Stimulated activated CD8-positive, alpha-beta memory T cell treated with anti-CD3 and anti-CD28 coated beads, Interleukin-15, amount 100 ng/mL, for 24 hours (primary cell): ENCODE measurements at places on chromosomes 2 and 18.

- no peak for DNase-seq
These were observed at the start of gene GULP1 for GRCh38 chr2:188291617-188292347. Gene GULP1, plus strand, starts transcription at chr2:188291874. Its CDS starts 185,829 bp downstream, at chr2:188477703.

GRCh38 chr2:65232636-65233035, 5.0 kb downstream of the ACTR2 start:
- DNase-seq: no peak

- no peak for DNase-seq
These were observed 7.2 kb upstream of the USP34 start for GRCh38 chr2:61478086-61478485.

DNA sequence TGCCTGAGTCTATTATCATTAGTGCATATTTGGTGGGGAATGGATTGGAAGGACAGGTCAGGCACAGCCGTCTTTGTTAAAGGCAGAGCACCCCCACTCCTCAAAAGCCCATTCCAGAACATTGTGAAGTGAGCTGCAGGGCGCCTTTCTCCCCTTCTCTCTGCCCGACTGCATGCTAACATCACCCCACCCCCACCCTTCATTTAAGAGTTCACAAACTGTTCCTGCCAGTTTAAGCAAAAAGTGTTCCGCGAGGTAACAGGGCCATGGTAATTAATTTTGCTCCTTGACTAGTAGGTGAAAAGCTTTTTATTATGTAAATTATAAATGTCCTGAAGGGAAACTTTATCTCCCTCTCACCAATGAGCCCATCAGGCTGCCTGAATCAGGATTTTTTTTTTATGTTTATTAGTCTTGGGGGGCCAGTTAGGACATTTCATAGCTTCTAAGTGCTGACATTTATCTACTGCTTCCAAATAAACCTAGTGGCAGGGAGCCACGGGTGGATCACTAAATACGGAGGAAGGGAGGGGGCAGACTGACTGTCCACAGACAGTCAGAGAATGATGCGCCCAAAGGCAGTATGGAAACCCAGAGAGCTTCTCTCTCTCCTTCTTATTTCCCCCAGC, 99.4 kb downstream of the FTCDNL1 start:
- DNase-seq: no peak

- DNase-seq: no peak
These were observed 109.6 kb upstream of the SLC14A2 start for GRCh38 chr18:45505497-45506206.

DNA sequence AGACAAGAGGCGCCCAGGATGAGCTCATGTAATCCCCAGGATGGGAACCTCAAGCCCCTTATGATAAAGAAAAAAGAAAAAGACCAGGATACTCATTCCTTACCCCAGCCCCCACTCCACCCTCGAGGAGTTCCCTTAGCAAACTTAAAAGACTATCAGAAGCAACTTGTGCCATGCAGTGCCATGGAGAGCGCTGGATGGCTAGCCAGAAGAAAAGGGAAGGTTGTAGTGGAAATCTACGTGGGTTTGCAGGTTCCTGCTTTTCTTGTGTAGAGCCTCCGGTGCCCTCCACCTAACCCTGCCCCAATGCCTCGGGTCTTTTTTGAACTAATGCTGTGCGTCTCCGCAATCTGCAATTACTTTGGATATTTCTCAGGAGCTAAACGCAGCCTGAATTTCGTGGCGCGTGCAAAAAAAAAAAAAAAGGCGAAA, 16.2 kb upstream of the BCL11A start:
- DNase-seq: no peak

GRCh38 chr2:122193622-122194021, 438.2 kb downstream of the TSN start:
- no peak for DNase-seq

GRCh38 chr18:80046961-80047541, 12.8 kb downstream of the RBFA start:
- DNase-seq: no peak

- DNase-seq: no peak
These were observed 356.3 kb upstream of the PKDCC start for GRCh38 chr2:41691561-41691960.

GRCh38 chr2:29782549-29783458, 138.6 kb downstream of the ALK start:
- DNase-seq: no peak

DNA sequence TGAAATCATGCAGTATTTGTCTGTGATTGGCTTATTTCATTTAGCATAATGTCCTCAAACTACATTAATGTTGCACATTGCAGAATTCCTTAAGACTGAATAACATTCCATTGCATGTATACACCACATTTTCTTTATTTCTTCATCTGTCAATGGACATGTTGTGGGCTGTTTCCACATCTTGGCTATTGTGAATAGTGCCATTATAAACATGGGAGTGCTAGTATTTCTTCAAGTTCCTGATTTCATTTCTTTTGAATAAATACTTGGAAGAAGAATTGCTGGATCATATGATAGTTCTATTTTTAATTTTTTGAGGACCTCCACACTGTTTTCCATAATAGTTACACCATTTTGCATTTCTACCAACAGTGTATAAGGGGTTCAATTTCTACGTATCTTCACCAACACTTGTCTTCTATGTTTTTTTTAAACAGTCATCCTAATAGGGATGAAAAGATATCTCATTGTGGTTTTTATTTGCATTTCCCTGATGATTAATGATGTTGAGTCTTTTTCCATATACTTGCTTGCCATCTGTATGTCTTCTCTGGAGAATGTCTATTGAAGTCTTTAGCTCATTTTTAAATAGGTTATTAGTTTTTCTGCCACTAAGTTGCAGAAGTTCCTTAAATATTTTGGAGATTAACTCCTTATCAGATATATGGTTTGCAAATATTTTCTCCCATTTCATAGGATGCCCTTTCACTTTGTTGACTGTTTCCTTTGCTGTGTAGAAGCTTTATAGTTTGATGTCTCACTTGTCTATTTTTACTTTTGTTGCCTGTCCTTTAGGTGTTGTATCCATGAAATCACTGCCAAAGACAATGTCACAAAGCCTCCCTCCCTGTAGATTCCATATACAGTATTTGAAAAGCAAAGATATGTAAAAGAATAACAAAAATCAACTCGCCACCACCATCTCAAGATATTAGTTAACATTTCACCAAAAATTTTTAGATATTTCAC, 14.6 kb downstream of the FBXO11 start:
- DNase-seq: no peak

GRCh38 chr2:180677200-180677599, 303.2 kb upstream of the UBE2E3 start:
- DNase-seq: no peak

GRCh38 chr2:151946899-151947812, 118.9 kb upstream of the ARL5A start:
- DNase-seq: no peak

- DNase-seq: no peak
These were observed 1.1 kb upstream of the CDH2 start for GRCh38 chr18:28177828-28178635.

GRCh38 chr2:106607371-106607770, 120.2 kb downstream of the CD8B2 start:
- no peak for DNase-seq

- DNase-seq: no peak
These were observed 4.0 kb downstream of the BAZ2B start for GRCh38 chr2:159612255-159612901.

DNA sequence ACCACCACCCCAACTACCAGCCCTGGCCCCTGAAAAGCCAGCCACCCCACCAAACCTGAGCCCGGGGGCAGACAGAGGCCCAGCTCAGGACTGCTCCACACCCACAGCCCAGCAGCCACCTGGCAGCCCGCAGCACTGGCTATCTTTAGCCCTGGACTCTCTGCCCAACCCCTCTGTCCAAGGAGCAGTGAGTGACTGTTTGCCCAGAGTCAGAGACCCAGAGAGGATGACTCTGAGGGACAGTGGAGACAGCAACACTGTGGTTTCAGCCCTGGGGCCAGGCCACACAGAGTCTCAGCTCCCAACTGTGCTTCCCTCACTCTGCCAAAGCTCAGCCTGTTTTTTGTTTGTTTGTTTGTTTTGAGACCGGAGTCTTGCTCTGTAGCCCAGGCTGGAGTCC, 32.6 kb downstream of the BIN1 start:
- no peak for DNase-seq

GRCh38 chr18:23612434-23613090, 26.3 kb upstream of the NPC1 start:
- DNase-seq: no peak

DNA sequence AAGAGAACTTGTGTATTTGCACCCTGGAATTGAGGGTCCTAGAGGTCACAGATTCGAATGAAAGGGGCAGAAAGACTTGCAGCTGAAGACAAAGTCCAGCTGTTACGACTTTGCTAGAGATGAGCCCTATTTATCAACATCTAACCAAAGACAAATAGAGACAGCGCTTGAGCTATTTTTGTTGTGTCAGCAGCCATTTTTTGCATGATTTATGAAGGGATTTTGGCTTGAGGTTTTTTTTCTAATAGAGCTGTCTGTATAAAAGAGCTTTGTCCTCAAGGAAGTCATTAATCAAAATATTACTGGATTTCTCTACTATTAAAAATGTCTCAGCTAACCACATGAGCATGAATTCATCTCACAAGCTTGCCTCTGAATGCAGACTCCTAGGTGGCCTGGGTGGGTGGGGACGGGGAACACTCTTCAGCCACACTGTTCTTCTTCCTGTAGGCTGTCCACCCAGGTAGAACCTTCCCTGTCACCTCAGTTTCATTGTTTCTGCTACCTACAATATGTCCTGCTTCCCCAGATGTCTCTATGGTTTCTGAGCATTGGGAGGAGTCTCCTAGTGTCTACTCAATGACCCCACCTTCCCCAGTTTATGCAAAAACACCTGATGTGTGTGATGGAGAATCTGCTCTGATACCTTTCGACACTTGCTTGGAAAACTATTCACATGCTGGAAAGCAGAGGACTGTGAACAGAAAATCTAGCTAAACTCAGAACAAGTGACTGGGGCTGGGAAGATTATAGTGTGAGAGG, 7.2 kb upstream of the CD226 start:
- DNase-seq: no peak

DNA sequence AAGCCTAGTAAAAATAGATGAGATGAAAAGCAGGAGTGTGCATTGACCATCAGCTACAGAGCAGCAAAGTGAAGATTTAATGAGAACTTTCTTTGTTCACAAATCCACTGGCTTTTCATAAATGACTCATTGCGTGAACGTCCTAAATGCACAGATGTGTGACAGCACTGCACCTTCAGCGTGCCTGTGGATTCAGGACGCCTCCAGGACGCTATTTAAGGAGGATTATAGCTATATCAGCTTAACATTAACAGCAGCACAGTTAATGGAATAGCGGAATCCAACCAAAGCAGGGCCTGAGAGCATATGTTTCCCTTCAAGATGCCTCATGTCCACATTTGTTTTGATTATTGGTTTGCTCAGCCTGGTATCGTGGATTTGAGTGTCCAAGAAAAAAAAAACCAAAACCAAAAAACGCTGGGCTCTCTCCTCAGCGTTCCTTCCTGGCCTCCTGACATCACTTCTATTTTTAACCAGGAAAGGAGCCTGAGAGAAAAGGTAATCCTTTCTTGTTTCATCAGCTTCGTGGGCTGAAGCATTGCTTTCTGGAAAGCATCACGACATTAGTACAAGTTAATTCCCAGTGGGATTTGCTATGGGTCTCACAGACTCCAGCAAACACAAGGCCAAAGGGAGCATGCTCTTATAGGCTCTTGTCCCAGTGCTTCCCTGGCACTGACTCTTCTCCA, 447.0 kb upstream of the SMIM21 start:
- no peak for DNase-seq

- no peak for DNase-seq
These were observed 174.2 kb downstream of the WDR7 start for GRCh38 chr18:56825321-56825720.

- no peak for DNase-seq
These were observed 203.6 kb downstream of the FHOD3 start for GRCh38 chr18:36501100-36501499.

GRCh38 chr18:24271381-24272228, 126.0 kb downstream of the OSBPL1A start:
- DNase-seq: no peak

DNA sequence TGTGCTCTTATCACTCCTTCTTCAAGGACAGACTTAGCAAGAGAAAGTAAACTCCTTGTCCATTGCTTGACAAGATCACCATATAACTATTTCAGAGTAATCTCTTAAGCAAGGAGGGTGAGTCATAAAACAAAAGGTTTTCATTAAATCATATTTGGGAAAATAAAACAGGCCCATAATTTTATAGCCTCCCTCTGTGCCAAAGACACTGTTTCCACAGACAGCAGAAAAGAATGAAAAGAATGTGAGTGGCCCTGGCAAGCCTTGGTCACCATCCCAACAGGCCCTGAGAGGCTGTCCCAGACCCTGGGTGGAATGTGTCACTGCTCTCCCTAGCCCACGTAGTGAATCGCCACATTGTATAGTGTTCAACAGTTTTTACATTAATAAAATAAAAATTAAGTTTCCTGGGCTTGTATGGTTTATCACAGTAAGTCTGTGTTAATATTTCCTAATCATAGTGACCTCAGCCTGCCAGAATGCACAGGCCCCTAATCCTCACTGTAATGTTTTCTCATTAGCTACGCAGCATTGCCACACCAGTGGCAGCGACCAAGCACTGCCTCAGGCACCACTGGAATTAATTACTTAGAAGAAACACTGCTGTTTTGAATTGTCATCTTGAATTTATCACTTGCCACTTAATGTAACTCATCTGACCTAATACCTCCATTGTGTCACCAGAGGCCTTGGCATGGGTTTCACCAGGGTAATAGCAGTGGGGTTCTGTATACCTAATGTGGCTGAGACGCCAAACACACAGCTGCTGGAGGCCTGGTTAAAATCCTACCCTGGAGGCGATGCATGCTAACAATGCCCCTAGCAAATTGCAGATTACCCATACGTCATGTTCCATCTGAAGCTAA, 401.9 kb downstream of the LNPK start:
- DNase-seq: no peak

DNA sequence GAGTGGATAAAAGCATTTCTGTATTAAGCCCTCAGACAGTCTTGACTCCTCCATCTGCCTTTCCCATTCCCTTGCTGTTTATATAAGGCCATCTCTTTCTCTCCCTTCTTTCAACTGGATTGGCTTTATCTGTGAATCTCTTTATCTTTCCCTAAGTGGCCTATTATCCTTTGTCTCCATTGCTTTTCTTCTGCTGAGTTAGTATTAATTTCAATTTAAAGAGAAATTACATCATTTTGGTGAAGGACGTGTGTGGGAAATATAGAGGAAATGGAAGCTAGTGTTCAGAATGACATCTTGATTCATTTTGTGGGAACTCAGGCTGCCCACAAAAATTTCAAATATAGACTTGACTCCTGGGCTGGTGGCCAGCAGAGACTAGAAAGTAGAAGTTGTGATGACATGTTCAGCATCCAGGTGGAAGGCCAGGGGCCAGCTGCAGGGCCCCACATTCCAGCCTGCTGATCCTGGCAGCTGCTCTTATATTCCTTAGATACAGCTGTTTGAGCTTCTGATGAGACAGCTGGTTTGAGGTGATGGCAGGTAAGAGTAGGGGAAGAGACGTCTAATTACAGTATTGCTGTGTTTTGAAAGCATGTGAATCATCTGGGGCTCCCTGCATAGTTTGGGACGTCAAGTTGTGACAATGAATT, 52.3 kb downstream of the DIS3L2 start:
- DNase-seq: no peak

DNA sequence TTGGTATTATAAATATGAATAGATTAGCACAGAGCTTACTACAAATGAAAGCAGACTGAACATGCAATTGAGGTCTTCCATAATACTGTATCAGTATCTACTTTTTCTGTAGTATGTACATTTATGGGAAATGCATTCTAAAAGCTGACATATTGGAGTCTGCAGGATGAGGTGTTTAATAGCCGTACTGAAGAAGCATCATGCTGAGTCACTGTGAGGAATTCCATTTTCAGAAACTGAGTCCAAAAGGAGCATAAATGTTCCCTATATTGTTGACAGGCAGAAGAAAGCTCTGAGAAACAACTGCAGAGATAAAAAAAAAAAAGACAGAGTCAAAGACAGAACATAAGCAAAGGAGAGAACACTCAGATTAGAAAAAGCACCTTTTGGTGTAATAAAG, 366.7 kb upstream of the SPHKAP start:
- no peak for DNase-seq
